SJCRH30 (cell line): ENCODE measurements at places on chromosomes 1 and 21. TPM values are rescaled to one million over a fixed set of nuclear protein-coding genes. Genes with fewer than 3 reads are reported as not detected.

DNA sequence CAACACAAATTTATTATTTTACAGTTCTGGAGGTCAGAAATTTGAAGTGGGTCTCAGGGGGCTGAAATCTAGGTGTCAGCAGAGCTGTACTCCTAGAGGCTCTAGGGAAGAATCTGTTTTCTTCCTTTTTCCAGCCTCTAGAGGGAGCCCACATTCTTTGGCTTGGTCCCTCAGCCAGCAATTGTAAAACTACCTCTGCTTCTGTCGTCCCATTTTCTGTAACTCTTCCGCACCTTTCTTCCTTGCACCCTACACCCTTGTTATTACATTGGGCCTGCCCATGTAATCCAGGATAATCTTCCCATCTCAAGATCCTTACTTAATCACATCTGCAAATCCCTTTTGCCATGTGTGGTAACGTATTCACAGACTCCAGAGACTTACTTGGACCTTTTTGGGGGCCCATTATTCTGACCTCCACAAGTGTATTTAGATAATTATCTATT, 24.8 kb upstream of the THEM4 start:
- peak; percentile 40 for DNase-seq

GRCh38 chr1:161199506-161200139, 769 bp upstream of the ADAMTS4 start:
- DNase-seq, result no peak

GRCh38 chr1:239819756-239820250, 271.9 kb upstream of the FMN2 start:
- no peak for DNase-seq

Gene HAPLN2
- 0.20 and 0.23 TPM in 2 replicates for total RNA-seq

- no peak for DNase-seq
These were observed 33.1 kb upstream of the LRRC3 start for GRCh38 chr21:44421901-44422840.
